ENCODE measurements at places on chromosomes 5 and 9. TPM values are rescaled to one million over a fixed set of nuclear protein-coding genes. Genes with fewer than 3 reads are reported as not detected.

GRCh38 chr9:94157050-94157801 lies 73.0 kb downstream of the PTPDC1 start:
- peak; percentile 83 for DNase-seq

- no peak for DNase-seq
Measured at GRCh38 chr9:19634881-19635280, 154.0 kb downstream of the SLC24A2 start.

The SH3GL2 gene
- 0.20 TPM for total RNA-seq

The SLC34A3 gene
- not detected for total RNA-seq

The HTR1A gene
- total RNA-seq = not detected

GRCh38 chr9:100959226-100959625 lies 69.3 kb upstream of the PLPPR1 start:
- DNase-seq = no peak

GRCh38 chr5:9781890-9782289 lies 151.7 kb upstream of the TAS2R1 start:
- no peak for DNase-seq

The PDLIM4 gene
- total RNA-seq = 15.0 TPM

DNA sequence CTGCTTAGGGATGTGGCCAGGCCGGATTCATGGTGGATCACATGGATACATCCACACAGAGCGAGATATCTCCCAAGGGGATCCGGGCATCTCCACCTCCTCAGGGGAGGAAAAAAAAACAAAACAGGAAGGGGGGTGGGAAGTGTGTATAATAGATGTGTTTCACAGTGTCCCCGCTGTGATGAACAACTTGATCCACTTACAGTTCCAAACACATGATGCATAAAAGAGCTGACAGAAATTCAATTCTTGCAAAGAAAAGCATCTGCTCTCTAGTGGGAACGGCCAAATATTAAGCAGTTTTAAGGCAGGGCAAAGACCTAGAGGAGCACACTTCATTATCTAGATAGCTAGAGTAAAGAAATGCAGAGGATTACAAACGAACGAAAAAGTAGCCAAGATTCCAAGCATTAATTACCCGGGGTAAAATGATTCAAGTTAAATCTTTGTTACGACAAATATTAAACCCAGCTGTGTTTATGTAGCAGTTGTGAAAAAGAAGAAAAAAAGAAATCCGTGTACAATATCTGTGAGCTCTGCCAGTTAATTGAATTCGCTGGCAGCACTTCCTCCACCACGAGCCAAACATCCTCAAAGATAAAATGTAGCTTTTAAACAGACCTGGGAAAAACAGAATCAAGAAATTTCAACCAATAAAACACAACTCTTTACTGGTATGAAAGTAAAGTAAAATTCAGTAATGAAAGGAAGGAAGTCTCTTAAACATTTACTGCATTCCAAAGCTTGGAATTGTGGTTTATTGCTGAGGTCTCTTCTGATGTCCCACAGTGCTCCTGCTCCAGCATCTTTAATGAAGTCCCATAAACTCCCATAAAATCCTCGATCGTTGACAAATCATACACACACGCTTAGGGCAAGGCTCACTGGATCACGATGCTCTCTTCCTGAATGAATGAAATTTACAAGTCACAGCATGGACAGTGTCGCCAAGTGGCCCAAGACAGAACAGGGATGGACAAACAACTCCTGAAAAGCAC lies 213.0 kb downstream of the CRB2 start:
- DNase-seq = no peak

DNA sequence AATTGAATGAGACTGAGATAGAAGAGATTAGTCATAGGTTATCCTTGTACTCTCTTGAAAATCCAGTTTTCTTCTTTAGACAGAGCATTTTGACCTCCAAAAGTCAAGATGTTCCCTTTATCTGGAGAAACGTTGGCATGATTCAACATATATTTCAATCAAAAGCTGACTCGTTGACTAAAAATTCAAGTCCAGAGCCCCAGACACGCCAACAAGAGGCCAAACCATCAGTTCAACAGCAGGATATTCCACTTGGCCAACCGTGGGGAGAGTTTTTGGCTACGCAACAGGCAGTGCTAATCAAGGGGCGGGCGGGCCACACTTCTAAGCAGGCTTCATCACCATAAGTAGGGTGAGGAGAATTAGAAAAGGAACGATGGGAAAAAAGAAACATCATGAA lies 119.1 kb downstream of the SLIT3 start:
- DNase-seq = no peak

- peak; percentile 86 for DNase-seq
Measured at GRCh38 chr5:8457187-8458037, 588.5 kb downstream of the MTRR start.

The KDM4C gene
- 93.2 TPM for total RNA-seq

DNA sequence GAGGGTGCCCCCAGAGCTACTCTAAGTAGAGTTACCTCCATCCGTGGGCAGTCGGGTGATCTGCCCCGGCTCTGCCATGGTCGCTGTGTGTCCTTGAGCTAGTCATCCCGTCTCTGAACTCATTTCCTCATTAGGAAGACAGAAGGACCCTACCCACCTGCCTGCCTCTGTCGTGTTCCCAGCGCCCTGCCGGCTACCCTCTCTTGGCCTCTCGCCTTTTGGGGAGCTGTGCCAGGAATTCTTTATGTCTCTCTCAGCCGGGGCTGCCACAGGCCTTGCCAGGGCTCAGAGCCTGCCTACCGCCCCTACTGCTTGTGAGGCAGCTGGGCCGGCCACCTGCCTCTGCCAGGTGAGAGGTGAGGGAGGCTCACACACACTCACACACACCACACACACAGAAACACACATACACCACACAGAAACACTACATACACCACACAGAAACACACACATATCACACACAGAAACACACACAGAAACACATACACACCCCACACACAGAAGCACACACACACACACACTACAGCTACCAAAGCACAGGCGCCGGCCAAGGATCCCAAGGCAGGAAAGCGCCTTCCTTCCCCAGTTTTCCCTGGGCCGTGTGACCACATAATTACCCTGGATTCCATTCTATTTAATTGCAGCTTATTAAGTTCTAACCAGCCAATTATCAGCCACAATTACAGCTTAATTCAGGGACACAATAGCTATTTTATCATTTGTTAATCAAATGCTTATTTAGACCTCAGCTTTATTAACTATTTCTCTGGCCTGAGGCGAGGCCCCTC lies 41.7 kb downstream of the UNC5A start:
- DNase-seq = no peak

The PCDHGB6 gene
- 5.4 TPM for total RNA-seq

- DNase-seq = no peak
Measured at GRCh38 chr5:133220851-133221674, 169.2 kb downstream of the HSPA4 start.

DNA sequence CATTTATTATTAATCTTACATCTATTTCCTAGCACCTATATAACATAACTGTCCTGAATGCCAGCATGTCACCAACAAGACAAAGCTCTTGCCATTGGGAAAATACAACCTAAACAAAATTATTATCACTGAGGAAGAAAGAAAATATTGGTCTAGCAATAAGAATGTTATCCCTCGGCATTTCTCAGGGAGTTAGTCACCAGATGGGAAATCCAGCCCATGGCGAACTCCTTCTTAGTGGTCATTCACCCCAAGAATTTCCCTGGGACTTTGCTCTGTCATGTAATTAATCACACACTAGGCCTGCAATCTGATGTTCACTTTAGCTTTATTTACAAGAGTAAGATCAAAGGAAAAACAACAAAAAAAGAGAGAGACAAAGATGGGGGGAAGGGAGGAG lies 56.1 kb upstream of the TAS2R1 start:
- DNase-seq = no peak

All from transverse colon (tissue), 4 donors.